Stimulated activated CD4-positive, alpha-beta T cell treated with anti-CD3 and anti-CD28 coated beads, Interleukin-4, amount 100 ng/mL, for 1 hour (primary cell): ENCODE measurements at places on chromosomes 11 and 22.

DNA sequence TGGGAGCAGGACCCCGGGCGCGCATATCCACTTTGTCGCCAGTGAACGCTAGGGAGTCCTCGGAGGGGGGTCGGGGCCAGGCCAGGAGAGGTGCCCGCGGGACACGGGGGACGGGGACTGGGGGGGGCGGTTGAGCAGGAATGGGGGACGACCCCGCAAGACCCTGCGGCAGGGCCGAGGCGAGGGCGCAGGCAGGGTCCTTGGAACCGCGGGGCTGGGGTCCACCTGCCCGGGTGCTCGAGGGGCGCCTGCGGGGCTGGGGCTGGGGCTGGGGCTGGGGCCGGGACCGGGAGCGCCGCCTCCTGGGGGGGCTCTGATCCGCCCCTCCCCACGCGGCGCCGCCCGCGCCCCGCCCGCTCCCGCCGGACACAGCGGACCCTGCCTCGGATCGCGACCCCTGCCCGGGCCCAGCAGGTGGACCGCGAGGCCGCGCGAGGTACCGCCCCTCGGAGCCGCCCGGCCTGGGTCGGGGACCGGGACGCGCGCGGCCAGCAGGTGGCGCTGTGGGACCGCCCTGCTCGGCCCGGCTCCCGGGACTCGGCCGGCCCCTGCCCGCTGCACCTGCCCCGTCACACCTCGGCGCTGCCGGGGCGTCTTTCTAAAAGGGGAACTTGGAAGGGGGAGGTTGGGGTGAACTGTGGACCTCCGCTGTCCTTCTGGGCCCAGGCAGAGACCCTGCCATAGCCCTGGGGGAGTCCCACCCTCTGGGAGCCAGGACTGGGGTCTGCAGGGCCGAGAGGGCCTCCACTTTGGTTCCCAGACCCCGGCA is 11.0 kb downstream of the CRELD2 start:
- peak; percentile 83 for DNase-seq

- DNase-seq, result no peak
Measured at GRCh38 chr11:17579451-17579850, 32.4 kb downstream of the OTOG start.

- DNase-seq, result no peak
Measured at GRCh38 chr11:70397336-70397982, 870 bp upstream of the CTTN start.

- no peak for DNase-seq
Measured at GRCh38 chr22:40975366-40975765, 24.2 kb downstream of the RBX1 start.

GRCh38 chr11:133947321-133947756 is 9.4 kb downstream of the IGSF9B start:
- peak; percentile 59 for DNase-seq

DNA sequence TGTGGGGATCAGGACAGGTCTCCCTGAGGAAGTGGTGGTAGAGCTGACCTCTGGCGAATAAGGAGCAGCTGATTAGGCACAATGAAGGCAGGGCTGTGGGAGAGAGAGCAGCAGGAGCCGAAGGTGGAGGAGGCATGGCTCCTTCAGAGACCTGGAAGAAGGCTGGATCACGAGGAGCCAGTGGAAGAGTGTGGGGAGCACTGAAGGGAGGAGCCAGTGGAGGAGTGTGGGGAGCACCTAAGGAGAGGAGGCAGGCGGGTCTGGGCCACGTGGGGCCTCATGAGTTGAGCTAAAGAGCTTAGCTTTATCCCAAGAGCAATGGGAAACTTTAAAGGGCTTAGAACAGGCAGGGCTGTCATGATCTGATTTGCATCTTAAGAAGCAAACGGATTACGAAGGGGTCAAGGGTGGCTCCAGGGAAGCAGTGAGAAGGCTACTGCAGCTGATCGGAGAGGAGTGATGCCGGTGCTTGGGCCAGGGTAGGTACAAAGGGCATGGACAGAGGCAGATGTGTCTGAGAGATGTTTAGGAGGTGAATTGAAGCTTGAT is 44.9 kb upstream of the EIF3D start:
- DNase-seq, result no peak

GRCh38 chr11:84588131-84588829 is 1038.9 kb downstream of the DLG2 start:
- no peak for DNase-seq

- no peak for DNase-seq
Measured at GRCh38 chr11:100918551-100919500, 210.8 kb downstream of the PGR start.

- DNase-seq, result no peak
Measured at GRCh38 chr22:37195921-37196320, 7.9 kb upstream of the C1QTNF6 start.
